ENCODE measurements at places on chromosomes 5 and 9.
A peak's percentile ranks its signal among the peaks of the same experiment; 100 is the strongest.

DNA sequence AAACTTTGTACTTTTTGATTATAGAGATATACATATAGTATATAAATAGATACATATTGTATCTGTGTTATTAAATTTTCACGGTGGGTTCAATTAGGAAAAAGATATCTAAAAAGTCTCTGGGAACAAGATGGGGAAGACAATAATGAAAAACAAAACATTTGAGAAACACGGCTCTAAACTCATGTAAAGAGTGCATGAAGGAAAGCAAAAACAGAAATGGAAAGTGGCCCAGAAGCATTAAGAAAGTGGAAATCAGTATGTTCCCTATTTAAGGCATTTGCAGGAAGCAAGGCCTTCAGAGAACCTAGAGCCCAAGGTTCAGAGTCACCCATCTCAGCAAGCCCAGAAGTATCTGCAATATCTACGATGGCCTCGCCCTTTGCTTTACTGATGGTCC lies at the start of gene IFNA1:
Gene IFNA1, plus strand, starts transcription at position 301 of the 400 bp plus-strand sequence. Its CDS starts 69 bp downstream, at position 370.
- DNase-seq = no peak

GRCh38 chr9:79952401-79952800 lies 380.6 kb downstream of the TLE4 start:
- DNase-seq = no peak

DNA sequence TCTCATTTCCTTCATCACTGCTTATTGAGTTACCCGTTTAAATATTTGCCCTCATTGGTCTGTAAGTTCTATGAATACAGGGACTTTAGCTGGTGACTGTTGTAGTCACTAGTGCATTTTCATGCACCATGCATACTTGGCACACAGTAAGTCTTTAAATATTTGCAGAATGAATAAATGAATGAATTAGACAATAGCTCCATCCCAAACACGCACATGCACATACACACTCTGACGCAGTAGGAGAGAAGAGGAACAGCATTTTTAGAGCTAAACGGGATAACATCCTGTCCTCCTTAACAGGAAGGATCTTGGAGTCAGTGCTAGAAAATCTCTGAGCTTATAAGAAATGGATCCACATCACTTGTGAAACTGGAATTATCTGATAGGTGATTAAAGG lies 447.7 kb downstream of the KIF4B start:
- no peak for DNase-seq

DNA sequence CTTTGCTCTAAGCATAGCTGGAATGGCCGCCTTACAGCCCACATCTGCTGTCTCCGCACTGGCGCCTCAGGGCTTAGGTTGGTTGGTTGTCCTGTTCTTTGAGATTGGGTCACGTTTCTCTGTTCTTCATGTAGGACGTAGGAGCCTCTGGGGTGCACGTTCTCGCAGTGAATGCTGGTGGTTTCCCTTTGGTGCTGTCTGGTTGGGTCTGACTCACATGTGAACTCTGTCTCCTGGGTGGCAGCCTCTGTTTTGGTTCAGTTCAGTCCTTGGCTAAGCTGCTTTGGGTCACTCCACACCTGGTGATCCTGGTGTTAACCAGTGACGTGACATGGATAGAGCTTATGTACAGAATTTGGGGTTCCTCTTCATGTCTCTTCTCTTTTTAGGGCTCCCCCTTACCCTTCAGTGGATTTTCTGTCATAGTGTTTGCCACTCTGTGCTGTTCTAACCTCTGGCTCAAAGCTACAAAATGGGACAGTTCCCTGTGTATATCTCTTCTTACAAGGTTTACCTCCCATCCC lies 12.6 kb upstream of the LPCAT1 start:
- DNase-seq = peak; percentile 58

- no peak for DNase-seq
Observed at GRCh38 chr5:5183933-5184332, 43.8 kb downstream of the ADAMTS16 start.

DNA sequence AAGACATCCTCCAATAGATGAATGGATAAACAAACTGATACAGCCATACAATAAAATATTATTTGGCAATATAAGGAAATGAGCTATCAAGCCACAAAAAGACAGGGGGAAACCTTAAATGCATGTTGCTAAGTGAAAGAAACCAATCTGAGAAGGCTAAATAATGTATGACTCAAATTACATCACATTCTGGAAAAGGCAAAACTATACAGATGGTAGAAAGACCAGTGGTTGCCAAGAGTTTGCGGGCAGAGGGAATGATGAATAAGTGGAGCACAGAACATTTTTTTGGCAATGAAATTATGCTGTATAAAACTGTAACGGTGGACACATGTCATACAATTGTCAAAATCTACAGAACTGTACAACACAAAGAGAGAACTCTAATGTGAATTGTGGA lies 63.3 kb downstream of the CSF2 start:
- no peak for DNase-seq

- DNase-seq = no peak
Observed at GRCh38 chr9:87119328-87119881, 172.1 kb upstream of the GAS1 start.

DNA sequence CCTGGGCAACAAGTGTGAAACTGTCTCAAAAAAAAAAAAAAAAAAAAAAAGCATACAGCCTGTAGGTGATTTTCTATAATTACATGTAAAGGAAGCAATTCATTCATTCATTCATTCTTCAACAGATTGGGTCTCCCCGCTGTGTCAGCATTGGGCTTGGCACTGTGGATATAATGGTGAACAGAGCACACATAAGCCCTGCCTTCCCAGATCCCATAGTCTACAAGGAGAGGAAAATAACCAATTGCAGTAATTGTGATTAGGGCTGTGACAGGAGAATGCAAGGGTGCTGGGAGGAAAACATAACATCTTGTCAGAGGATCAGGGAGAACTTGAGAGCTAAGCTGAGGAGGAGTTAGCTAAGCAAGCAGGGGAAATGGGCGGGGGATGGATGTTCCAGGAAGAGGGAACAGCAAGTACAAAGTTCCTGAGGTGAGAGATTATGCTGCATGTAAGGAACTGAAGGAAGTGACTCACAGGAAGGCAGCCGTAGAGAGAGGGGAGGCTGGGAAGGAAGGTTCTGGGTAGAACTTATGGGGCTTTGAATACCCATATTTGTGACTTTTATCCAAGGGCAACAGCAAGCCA lies 24.0 kb upstream of the KLF9 start:
- DNase-seq = no peak

GRCh38 chr5:16907270-16907669 lies 28.8 kb downstream of the MYO10 start:
- DNase-seq = no peak

- DNase-seq = no peak
Observed at GRCh38 chr9:125820100-125820804, 73.1 kb downstream of the PBX3 start.

GRCh38 chr5:30839956-30840355 lies 353.5 kb upstream of the CDH6 start:
- DNase-seq = no peak

Data from stimulated activated CD8-positive, alpha-beta memory T cell treated with anti-CD3 and anti-CD28 coated beads, Interleukin-7, amount 100 ng/mL, for 4 hours (primary cell).